ENCODE measurements at places on chromosomes 13 and 19.
A peak's percentile ranks its signal among the peaks of the same experiment; 100 is the strongest.

GRCh38 chr19:56637976-56638555 lies 4.9 kb upstream of the SMIM17 start:
- DNase-seq = no peak

GRCh38 chr19:41703602-41704293 lies 4.7 kb upstream of the CEACAM5 start:
- no peak for DNase-seq

- DNase-seq = peak; percentile 51
Measured at GRCh38 chr13:95185851-95186250, 115.4 kb downstream of the ABCC4 start.

DNA sequence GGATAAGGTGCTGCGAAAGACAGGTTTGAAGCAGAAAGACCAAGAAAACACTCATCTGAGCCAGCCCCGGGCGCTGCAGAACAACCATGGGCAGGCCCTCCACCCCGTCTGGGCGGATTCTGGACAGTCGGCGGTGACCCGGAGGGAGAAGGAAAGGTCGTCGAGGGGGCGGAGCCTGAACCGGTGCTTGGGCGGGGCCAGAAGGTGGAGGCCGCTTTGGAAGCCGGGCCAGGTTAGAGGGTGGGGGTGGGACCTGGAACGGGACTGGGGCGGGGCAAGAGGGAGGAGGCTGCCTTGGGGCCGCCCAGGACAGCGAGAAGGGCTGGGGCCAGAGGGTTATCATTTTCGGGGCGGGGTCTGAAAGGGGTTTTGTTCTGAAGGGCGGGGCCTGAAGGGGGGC lies 5.0 kb upstream of the ZNF765 start:
- no peak for DNase-seq

GRCh38 chr19:33794683-33795369 lies 1.8 kb upstream of the KCTD15 start:
- no peak for DNase-seq

- peak; percentile 69 for DNase-seq
Measured at GRCh38 chr19:50344661-50345318, 15.6 kb upstream of the KCNC3 start.

DNA sequence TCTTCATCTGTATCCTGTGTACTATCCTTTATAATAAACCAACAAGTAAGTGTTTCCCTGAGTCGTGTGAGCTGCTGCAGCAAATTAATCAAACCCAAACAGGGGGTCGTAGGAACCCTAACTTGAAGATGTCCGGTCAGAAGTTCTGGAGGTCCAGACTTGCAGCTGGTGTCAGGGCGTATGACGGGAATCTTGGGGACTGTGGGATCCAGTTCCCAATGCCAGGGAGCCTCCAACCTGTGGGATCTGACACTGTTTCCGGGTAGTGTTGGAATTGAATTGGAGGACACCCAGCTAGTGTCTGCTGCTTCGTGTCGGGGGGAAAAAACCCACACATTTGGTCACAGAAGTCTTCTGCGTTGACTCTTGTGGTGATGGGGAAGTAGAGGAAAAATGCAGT lies 52.1 kb upstream of the AMER2 start:
- DNase-seq = no peak

DNA sequence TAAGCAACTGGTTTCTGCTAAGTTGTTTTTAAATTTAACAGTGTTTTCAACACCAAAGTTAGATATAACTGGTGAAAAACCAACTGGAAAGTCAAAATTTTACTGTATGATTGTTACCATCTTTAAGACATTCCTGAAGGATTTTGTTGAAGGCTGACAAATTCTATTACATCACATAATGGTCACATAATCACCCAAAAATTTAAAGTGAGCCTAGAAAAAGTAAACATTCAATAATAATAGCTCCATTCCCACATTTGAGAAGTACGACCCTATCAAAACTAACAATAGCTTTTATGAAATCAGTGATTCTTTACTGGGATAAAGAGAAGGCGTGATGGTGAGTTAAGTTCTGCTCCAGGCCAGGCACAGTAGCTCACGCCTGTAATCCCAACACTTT lies 51.6 kb downstream of the USP12 start:
- DNase-seq = no peak

- no peak for DNase-seq
Measured at GRCh38 chr13:22773465-22773864, 407.3 kb upstream of the SGCG start.

DNA sequence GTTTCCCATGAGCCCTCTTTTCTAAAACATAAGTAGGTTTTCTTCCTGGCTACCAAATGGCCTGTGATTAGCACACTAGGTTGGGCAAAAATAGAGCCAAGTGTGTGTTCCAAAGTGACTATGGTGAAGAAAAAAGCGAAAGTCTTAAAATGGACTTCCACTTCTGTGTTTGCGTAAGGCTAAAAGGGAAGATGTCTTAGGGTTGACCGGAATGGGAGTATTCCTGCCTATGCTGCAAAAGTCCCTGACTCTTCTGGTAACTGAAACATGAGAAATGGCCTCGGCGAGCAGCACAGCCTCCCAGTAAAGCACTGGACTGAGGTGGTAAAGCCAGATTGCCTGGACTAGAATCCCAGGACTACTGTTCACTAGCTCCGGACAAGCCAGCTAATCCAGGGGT lies 2.4 kb upstream of the FPR1 start:
- no peak for DNase-seq

DNA sequence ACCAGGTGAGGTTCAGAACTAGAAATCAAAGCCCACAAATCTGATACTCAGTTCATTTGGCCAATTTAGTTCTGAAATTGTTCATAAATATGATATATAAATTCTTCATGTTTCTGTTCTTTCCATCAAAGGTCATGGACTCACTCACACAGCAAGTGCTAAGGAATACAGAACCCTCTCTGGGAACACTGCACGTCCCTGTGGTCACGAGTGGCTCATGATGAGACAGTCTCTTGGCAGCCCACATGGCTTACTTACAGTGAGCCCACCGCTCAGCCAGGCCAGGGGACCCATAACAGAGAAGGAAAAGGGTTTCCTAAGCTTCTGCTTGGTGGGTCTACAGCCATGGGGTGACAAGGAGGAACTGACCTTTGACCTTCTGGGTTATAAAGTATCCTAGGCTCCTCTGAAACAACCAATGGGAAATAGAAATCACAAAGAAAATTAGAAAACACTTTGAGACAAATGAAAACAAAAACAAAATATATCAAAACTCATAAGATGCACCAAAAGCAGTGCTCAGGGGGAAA lies 67.4 kb downstream of the CDADC1 start:
- DNase-seq = no peak

DNA sequence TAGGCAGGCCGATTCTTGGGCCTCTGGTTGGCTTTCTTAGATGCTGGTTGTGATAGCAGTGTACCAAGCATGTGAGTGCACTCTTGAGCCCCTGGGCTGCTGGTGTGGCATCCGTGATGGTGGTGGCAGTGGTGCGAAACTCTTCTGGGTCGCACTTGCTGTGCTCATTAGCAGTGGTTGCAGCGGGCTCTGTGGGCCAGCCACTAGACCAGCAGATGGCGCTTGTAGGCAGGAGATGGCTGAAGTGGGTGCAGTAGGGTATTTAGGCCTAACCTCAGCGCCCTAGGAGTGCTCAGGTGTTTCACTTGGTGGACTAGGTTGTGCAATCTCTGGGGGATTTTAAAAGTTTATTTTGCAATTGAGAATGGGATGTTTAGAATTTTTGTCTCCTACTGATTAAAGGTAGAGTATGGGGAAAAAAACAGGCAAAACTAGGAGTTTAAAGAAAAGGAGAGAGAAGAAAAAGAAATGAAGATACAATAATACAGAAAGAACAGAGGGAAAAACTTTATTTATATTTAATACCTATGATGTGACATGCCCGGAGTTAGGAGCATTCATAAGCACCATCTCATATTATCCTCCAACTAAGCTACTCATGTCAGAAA lies 4.3 kb upstream of the ZNF17 start:
- DNase-seq = peak; percentile 77

GRCh38 chr13:102187313-102187712 lies 214.5 kb downstream of the FGF14 start:
- DNase-seq = no peak

- DNase-seq = peak; percentile 76
Measured at GRCh38 chr19:54952591-54953344, 5.4 kb upstream of the NLRP7 start.

- no peak for DNase-seq
Measured at GRCh38 chr19:43616954-43617353, 2.5 kb downstream of the ZNF428 start.

DNA sequence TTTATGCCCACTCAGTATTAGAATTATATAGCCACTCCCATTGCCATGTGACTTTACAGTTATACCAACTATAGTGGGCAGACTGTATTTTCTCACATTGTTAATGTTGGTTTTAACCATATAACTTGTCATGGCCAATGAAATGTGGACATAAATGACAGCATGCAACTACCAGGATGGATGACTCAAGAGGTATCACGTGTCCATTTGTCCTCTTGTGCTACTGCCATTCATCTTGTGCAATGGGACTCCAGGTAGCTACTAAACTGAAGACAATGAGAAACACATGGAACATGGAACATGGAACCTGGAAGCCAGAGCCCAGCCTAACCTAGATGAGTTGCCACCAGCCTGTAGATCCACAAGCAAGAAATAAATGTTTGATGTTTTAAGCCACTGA lies 242.7 kb upstream of the IPO5 start:
- no peak for DNase-seq

DNA sequence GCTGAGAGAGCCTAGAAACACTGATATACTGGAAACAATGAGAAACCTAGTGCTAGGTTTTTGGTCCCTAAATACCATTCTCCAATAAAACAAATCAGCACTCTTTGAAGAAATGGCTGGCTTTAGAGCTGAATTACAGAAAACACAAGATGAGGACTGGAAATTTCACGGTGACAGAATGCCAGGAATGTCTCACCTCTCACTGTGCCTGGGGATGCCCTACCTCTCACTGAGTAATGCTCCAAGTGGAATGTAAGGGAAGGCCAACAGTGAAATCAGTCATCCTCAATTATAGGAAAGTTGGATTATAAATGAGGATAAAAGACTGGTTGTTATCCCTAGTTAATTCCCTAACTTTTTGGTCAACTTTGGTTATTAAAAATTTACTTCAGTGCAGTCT lies 259.0 kb downstream of the NALCN start:
- no peak for DNase-seq

DNA sequence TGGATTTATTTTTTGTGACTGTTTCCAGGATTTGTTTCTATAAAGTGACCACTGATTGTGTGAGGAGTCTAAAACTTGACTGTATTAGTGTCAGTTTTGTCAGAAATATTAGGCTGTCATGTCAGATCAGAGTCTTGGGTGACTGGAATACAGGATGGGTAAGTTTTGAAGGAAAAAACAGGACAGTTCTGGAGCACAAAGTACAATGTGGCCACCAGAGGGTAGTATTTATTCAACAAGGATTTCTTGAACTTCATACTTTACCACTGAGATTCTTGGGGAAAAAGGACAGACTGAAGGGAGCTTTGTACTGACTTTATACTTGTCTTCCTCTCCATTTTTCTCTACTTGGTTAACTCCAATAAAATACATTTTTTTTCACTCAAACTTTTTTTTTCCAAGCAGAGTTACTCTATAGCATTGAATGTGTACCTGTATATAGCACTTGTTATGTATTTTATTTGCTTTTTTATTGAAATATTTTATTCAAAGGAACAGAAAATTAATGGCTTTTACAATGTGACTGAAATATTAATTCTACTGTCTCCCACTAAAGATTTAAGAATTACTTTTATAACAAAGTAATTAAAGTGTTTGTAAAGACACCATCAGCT lies 51.1 kb downstream of the LMO7 start:
- DNase-seq = no peak

GRCh38 chr13:74270018-74270417 lies 135.8 kb upstream of the KLF12 start:
- no peak for DNase-seq

- no peak for DNase-seq
Measured at GRCh38 chr13:46578590-46578975, 25.6 kb downstream of the LRCH1 start.
